Activated B cell treated with CpG ODN at 0.5 μM for 24 hours (primary cell): ENCODE measurements at places on chromosomes 4 and X. TPM values are rescaled to one million over a fixed set of nuclear protein-coding genes. Genes with fewer than 3 reads are reported as not detected.

The KLF8 gene
- total RNA-seq = 15.2 and 17.8 TPM in 2 replicates

The GBA3 gene
- total RNA-seq = not detected in 2 replicates

The SSX1 gene
- not detected in 2 replicates for total RNA-seq

The MAGEA12 gene
- total RNA-seq = not detected in 2 replicates
